ENCODE measurements at places on chromosomes 11 and 22. TPM values are rescaled to one million over a fixed set of nuclear protein-coding genes. Genes with fewer than 3 reads are reported as not detected.

The TP53AIP1 gene
- polyA plus RNA-seq: not detected

The SMTNL1 gene
- polyA plus RNA-seq: not detected

The GGTLC2 gene
- polyA plus RNA-seq: not detected

The CHEK1 gene
- 0.91 TPM for polyA plus RNA-seq

Measured in adipose tissue (tissue), 3 donors.